Nephron progenitor cell (in vitro differentiated cells): ENCODE measurements at places on chromosomes 2 and 18.
A peak's percentile ranks its signal among the peaks of the same experiment; 100 is the strongest.

DNA sequence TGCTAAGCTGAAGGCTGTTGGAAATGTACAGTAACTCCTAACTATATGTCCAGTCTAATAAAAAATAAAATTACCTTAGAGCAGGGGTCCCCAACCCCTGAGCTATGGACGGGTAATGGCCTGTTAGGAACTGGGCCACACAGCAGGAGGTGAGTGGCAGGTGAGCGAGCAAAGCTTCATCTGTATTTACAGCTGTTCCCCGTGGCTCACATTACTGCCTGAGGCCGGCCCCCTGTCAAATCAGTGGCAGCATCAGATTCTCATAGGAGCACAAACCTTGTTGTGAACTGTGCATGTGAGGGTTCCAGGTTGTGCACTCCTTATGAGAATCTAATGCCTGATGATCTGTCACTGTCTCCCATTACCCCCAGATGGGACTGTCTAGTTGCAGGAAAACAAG lies 73.1 kb upstream of the CXCR4 start:
- H3K4me3 ChIP-seq: no peak overlapping the region
- H3K4me1 ChIP-seq: peaks cover 41% of the 10 kb centered on the region
- H3K36me3 ChIP-seq: peaks cover 4% of the 10 kb centered on the region
- peaks cover 10% of the 10 kb centered on the region for H3K27me3 ChIP-seq

- H3K4me1 ChIP-seq: no peaks in the 10 kb centered on the region
- no peaks in the 10 kb centered on the region for H3K36me3 ChIP-seq
- H3K4me3 ChIP-seq: no peak overlapping the region
- H3K27me3 ChIP-seq: peaks cover 3% of the 10 kb centered on the region
- DNase-seq: no peak
- no peak overlapping the region for H3K27ac ChIP-seq
Observed at GRCh38 chr2:103847276-103847675, 1006.6 kb upstream of the POU3F3 start.

DNA sequence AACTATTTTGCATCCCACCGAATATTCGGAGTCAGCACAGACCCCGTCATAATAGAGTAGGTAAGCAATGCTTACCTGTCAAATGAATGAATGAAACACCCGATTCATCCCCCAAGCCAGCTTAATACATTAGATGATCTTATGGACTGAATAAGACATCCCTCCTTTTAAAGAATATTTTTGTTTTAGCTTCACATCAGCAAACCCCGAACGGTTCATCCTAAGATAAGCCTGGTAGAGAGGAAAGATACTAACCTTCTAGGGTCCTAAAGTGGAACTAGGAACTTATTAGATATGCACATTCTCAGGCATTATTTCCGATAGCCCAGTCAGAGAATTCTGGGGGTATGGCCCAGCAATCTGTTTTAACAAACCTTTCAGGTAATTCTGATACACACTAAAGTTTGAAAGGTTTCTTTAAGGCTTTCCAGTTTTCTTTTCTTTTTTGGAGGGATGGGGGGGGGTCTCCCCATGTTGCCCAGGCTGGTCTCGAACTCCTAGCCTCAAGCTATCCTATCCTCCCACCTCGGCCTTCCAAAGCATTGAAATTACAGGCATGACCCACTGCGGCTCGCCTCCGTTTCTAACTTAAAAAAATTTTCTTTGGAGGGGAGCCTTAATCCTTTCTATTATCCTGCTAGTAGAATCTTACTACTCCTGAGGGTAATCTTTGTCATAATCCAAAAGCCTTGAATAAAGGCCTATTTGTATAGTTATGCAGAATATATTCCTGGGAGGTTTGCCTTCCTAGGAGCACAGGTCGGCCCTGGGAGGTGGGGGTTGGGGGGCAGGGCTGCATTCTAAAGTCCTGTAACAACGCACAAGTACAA lies 1.0 kb upstream of the ACTR3 start:
- H3K4me1 ChIP-seq: peaks cover 61% of the 10 kb centered on the region
- H3K27ac ChIP-seq: peak overlapping the region; percentile 100
- H3K36me3 ChIP-seq: peaks cover 35% of the 10 kb centered on the region

- peaks cover 10% of the 10 kb centered on the region for H3K27me3 ChIP-seq
- no peak for DNase-seq
- no peak overlapping the region for H3K27ac ChIP-seq
- H3K36me3 ChIP-seq: no peaks in the 10 kb centered on the region
- H3K4me1 ChIP-seq: peaks cover 26% of the 10 kb centered on the region
Observed at GRCh38 chr2:216405588-216405987, 6.7 kb upstream of the SMARCAL1 start.

DNA sequence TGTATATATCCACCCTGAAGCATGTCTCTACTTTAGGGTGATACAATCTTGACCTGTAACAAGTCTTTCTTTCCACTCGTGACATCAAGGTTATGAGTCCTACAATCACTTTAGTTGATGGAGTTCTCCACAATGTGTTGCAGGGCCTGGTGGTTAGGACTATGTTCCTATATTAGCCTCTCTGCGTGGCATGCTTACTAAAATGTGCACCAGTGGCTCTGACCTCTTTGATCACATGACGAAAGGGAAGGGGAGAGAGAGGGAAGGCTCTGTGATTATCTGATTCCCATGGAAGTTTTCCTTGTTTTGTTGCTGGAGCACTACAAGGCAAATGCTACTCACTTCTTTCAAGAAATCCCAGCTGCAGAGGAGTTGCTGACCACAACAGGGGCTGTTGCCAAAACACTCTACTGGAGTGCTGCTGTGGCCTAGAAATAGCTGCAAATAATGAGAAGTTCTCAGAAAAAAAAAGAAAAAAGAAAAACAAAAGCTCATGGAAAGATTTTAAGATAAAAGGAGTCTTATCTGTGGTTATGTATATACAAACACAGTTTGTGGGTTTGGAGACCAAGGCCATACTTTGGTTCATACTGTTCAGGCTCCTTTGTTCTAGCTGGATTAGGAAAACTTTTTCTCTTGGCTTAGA lies 272.8 kb upstream of the MMADHC start:
- no peaks in the 10 kb centered on the region for H3K27me3 ChIP-seq
- H3K4me1 ChIP-seq: peaks cover 27% of the 10 kb centered on the region
- H3K36me3 ChIP-seq: peaks cover 30% of the 10 kb centered on the region
- DNase-seq: no peak

GRCh38 chr2:95043300-95044093 lies 18.0 kb downstream of the MAL start:
- DNase-seq: no peak
- H3K4me3 ChIP-seq: no peak overlapping the region
- no peaks in the 10 kb centered on the region for H3K36me3 ChIP-seq
- no peaks in the 10 kb centered on the region for H3K4me1 ChIP-seq

GRCh38 chr2:21910832-21911507 lies 787.2 kb downstream of the TDRD15 start:
- H3K4me3 ChIP-seq: no peak overlapping the region
- H3K27ac ChIP-seq: no peak overlapping the region
- peaks cover 4% of the 10 kb centered on the region for H3K27me3 ChIP-seq

GRCh38 chr2:74534411-74534810 lies 4.7 kb downstream of the HTRA2 start:
- H3K4me3 ChIP-seq: no peak overlapping the region
- H3K27ac ChIP-seq: peak overlapping the region; percentile 68
- no peak for DNase-seq

- no peak for DNase-seq
- no peaks in the 10 kb centered on the region for H3K4me1 ChIP-seq
- no peaks in the 10 kb centered on the region for H3K27me3 ChIP-seq
- no peaks in the 10 kb centered on the region for H3K36me3 ChIP-seq
Observed at GRCh38 chr18:79058007-79058406, 11.2 kb upstream of the ATP9B start.

DNA sequence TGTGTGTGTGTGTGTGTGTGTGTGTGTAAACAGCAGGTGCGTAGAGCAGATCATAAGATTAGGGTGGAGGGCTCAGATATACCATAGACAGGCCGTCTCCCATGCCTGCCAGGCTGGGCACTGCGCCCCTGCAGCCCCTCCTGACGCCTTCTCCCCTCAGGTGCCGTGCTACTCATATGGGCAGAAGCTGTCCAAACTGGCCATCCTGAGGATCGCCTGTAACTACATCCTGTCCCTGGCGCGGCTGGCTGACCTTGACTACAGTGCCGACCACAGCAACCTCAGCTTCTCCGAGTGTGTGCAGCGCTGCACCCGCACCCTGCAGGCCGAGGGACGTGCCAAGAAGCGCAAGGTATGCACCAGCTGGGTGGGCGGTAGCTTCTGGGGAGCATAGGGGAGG lies 10.0 kb downstream of the ATOH8 start:
- peak overlapping the region; percentile 57 for H3K4me3 ChIP-seq
- no peaks in the 10 kb centered on the region for H3K27me3 ChIP-seq
- peaks cover 86% of the 10 kb centered on the region for H3K4me1 ChIP-seq
- peak overlapping the region; percentile 90 for H3K27ac ChIP-seq
- no peak for DNase-seq
- H3K36me3 ChIP-seq: no peaks in the 10 kb centered on the region

DNA sequence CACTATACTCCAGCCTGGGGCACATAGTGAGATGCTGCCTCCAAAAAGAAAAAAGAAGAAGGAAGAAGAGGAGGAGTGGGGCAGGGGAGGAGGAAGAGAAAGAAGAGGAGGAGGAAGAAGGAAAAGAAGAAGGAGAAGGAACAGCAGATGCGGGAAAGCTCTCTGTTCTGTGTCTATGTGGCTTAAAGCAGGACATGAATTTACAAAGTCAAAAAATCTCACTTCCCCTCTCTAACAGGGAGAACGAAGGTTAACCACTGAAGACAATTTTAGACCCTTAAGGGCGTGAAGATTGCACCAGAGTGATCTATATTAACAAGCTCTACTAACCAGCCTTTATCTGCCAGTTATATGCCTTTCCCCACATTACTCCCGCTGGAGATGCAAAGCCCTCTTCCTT lies 258.9 kb downstream of the METTL4 start:
- no peaks in the 10 kb centered on the region for H3K36me3 ChIP-seq
- H3K4me1 ChIP-seq: peaks cover 26% of the 10 kb centered on the region
- H3K4me3 ChIP-seq: no peak overlapping the region
- no peaks in the 10 kb centered on the region for H3K27me3 ChIP-seq
- H3K27ac ChIP-seq: no peak overlapping the region

- no peak for DNase-seq
- no peak overlapping the region for H3K27ac ChIP-seq
- H3K27me3 ChIP-seq: peaks cover 7% of the 10 kb centered on the region
Observed at GRCh38 chr2:109703077-109703476, 88.9 kb downstream of the SOWAHC start.

- H3K4me1 ChIP-seq: no peaks in the 10 kb centered on the region
- no peak for DNase-seq
- H3K36me3 ChIP-seq: peaks cover 3% of the 10 kb centered on the region
- H3K27me3 ChIP-seq: no peaks in the 10 kb centered on the region
- H3K4me3 ChIP-seq: no peak overlapping the region
Observed at GRCh38 chr2:214652473-214652872, 157.0 kb downstream of the BARD1 start.

DNA sequence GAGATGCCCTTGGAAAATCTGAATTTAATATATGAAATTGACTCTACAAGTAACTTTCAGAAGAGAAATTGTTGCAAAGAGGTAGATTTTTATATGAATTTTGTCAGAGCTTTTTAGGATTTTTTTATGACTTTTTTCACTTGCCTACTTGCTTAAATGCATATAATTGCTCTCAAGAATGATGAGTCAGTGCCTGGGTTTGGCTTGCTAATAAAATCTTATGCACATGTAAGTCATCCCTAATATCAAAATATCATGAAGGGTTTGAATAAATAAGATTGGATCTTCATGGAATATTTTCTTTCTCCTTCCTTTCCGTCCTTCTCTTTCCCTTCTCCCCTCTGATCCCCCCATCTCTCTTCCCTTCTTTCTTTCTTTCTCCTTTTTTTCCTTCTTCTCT lies 354.1 kb downstream of the TXNL1 start:
- DNase-seq: no peak
- no peak overlapping the region for H3K4me3 ChIP-seq
- H3K36me3 ChIP-seq: no peaks in the 10 kb centered on the region

DNA sequence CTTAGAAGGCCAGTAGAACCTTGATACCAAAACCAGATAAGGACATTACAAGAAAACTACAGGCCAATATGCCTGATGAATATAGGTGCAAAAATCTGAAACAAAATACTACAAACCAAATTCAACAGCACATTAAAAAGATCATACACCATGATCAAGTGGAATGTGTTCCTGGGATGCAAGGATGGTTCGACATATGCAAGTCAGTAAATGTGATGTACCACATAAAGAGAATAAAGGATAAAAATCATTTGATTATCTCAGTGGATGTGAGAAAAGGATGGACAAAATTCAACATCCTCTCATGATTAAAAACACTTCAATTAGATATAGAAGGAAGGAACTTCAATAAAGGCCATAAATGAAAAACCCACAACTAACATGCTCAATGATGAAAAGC lies 129.6 kb downstream of the RTN4 start:
- H3K36me3 ChIP-seq: no peaks in the 10 kb centered on the region
- H3K4me3 ChIP-seq: no peak overlapping the region
- no peak for DNase-seq
- H3K27ac ChIP-seq: no peak overlapping the region

GRCh38 chr2:164510895-164511294 lies 110.4 kb downstream of the GRB14 start:
- no peaks in the 10 kb centered on the region for H3K4me1 ChIP-seq
- H3K27ac ChIP-seq: no peak overlapping the region
- peaks cover 12% of the 10 kb centered on the region for H3K36me3 ChIP-seq
- H3K27me3 ChIP-seq: no peaks in the 10 kb centered on the region
- no peak overlapping the region for H3K4me3 ChIP-seq
- DNase-seq: no peak

GRCh38 chr18:57901825-57902589 lies 98.9 kb upstream of the ATP8B1 start:
- peaks cover 19% of the 10 kb centered on the region for H3K27me3 ChIP-seq
- H3K4me1 ChIP-seq: no peaks in the 10 kb centered on the region
- H3K27ac ChIP-seq: no peak overlapping the region
- no peaks in the 10 kb centered on the region for H3K36me3 ChIP-seq

- no peak for DNase-seq
- no peak overlapping the region for H3K27ac ChIP-seq
- no peak overlapping the region for H3K4me3 ChIP-seq
Observed at GRCh38 chr2:28439763-28440162, 47.1 kb downstream of the FOSL2 start.

GRCh38 chr18:43422518-43422917 lies 145.2 kb upstream of the SYT4 start:
- H3K4me1 ChIP-seq: no peaks in the 10 kb centered on the region
- DNase-seq: peak; percentile 5
- H3K27ac ChIP-seq: no peak overlapping the region

DNA sequence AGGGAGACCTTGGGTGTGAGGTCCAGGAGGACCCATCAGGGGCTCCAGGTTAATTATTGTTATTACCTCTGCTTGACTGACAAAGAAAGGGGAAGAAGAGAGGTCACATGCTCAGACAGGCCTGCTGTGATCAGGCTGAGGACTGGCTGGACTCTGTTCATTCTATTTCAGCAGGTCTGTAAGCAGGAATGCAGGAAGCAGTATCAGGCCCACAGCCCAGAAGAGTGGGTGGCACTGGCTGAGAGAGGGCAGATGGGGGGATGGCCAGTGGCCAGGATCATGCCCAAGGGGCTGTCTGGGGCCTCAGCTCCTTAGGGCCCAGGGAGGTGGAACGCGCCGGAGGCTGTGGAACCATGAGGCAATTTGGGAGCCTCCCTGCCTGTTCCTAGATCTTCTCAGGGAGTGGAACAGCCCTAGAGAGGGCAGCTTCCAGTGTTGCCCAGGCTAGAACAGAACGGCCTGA lies 43.7 kb upstream of the ZBTB7C start:
- H3K36me3 ChIP-seq: no peaks in the 10 kb centered on the region
- peak overlapping the region; percentile 37 for H3K27ac ChIP-seq
- H3K4me3 ChIP-seq: no peak overlapping the region
- DNase-seq: no peak
